ENCODE measurements at places on chromosomes 12 and 14. TPM values are rescaled to one million over a fixed set of nuclear protein-coding genes. Genes with fewer than 3 reads are reported as not detected.

DNA sequence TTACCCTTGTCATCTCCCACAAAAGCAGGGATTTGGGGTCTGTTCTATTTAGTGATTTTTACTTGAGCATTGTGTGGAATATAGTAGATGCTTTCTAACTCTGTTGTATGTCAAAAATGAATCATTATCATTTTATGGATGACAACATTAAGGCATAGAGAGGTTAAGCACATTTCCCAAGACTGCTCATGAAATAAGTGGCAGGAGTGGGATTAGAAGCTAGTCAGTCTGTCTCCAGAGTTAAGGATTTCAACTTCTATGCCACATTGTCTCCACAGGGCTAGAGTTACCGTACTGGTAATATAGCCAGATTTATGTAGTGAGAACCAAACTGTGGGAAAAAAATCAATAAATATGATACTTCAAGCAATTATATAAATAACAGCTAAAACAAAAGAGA lies 170.6 kb upstream of the DCN start:
- DNase-seq, result no peak

DNA sequence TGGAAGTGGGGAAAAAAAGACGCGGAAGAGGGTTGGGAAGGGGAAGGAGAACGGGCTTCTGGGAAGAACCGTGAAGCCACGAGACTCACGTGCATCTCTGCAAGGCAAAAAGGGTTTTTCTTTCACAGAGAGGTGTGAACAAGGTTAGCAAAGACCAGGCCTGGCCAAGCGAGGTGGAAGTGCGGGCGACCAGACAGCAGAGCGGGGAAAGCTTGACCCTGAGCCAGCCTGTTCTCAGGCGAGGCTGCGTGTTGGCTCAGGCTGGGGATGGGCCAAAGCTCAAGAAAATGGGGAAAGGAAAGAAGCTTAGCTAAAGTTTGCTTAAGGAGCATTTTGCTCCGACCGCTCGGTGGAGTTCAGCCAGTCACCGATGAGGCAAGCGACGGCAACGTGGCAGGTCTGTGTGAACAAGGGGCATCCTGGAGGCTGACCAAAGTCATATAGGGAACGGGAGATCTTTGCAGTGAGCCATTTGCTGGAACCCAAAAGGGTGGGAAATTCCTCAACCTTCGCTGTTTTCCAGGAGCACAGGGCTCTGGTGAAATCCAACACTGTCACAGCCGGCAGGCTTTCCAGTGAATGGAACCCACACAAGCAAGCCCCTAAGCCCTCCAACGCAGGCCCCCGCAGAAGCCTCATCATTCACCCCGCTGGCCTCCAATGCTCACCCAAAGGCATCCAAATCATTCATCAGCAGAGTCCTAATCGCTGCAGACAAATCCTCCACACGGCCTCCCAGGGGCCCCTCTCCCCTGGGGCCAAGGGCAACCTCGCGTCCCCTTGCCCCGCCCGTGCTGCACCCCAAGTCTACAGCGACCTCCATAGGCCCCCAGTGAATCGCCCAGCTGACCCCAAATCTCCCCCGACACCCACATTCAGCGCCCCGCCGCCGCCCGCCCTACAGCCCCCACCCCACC lies 754 bp downstream of the ZNF605 start:
- no peak for DNase-seq

DNA sequence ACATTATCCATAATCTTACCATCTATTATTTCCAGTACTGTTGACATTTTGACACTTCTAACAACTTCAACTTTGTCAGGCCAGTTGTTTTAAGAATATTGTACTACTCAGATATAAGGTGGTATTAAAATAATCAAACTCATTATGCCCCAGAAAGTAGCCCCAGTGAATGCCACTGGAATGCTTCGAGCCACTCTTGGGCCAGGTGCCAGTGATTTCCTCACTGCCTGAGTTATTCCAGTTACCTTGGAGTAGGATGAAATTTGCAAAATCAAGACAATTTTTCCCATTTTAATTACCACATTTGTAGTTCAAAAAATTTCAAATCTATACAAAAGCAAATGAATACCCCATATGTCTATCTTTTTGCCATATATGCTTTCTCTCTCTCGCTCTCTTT lies 9.2 kb downstream of the CIPC start:
- no peak for DNase-seq

- DNase-seq, result no peak
These were observed 43.7 kb upstream of the ATP2B1 start for GRCh38 chr12:89752341-89752740.

DNA sequence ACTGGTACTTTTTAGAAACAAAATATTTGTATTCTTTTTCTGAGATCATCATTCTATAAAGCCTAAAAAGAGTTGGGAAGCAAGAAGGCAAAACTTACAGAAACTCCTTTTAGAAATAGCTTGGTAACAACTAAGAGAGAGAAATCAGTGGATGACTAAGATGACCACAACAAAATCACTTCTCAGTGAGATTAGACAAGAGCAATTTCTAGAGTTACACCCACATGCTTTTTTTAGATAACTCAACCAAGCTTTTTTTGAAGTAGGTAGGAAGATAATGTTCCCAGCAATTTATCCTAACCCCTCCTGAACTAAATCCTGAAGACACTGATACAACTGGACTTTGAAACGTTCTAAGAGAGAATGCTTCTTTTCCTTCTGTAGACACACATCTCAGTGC lies 576.4 kb downstream of the SLC6A15 start:
- no peak for DNase-seq

DNA sequence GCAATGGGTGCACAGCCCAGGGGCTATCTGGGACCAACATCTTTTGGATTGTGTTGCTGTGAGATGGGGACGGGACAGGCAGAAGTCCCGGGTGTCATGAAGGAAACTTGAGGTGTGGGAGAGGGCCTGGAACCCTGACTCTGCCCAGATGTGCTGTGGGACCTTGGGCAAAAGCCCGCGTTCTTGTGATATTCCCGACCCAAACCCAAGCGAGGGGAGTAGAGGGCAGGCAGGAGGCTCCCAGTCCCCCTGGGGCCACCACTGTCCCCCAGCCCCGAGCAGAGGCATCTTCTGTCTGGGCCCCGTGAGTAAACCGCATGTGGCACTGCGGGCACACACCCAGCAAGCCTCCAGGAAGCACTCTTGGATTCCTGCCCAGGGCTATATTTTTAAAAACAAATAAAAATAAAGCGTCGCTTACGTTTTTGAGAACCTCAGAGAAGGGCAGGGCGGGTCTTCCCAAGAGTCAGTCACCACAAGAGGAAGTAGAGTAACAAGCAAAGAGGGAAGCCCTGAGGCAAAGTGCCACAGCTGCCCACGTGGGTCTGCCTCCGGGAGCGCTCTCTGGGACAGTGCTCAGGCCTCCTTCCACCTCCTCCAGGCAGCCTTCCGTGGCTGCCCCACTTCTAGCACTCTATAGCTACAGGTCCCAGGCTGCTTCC lies 39.5 kb downstream of the BEGAIN start:
- no peak for DNase-seq

ADAM21 gene
- not detected for total RNA-seq
